Muscle of leg (tissue), 16 donors: ENCODE measurements at places on chromosomes 1 and 21. TPM values are rescaled to one million over a fixed set of nuclear protein-coding genes. Genes with fewer than 3 reads are reported as not detected.

Gene DYNLT5
- polyA plus RNA-seq, result 2.0 TPM

DNA sequence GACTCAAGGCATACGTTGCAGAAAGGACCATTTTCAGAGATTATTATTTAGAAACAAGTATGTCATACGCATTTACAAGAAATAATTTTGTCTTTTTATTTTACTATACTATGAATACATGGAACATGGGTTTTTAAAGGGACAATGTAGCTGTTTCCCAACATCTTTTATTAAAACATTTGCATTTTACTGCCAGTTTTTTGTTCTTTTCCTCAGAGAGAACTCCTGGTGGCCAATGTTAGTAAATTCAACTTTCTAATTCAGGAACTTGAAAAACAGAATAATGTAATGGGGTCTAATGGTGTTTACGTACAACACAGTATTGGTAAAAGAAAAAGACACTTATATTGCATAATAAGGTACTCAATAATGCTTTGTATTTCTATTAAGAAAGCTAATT is 14.9 kb downstream of the PRDM2 start:
- no peak overlapping the region for H3K27ac ChIP-seq
- H3K4me3 ChIP-seq, result no peak overlapping the region
- no peaks in the 10 kb centered on the region for H3K36me3 ChIP-seq
- H3K4me1 ChIP-seq, result no peaks in the 10 kb centered on the region

Gene BMP8B
- 1.6 TPM for polyA plus RNA-seq

GRCh38 chr1:246142320-246142893 is 364.7 kb downstream of the SMYD3 start:
- no peak for DNase-seq
- H3K4me3 ChIP-seq, result no peak overlapping the region
- no peaks in the 10 kb centered on the region for H3K27me3 ChIP-seq
- H3K4me1 ChIP-seq, result no peaks in the 10 kb centered on the region

Gene PTPN14
- polyA plus RNA-seq, result 17.1 TPM

DNA sequence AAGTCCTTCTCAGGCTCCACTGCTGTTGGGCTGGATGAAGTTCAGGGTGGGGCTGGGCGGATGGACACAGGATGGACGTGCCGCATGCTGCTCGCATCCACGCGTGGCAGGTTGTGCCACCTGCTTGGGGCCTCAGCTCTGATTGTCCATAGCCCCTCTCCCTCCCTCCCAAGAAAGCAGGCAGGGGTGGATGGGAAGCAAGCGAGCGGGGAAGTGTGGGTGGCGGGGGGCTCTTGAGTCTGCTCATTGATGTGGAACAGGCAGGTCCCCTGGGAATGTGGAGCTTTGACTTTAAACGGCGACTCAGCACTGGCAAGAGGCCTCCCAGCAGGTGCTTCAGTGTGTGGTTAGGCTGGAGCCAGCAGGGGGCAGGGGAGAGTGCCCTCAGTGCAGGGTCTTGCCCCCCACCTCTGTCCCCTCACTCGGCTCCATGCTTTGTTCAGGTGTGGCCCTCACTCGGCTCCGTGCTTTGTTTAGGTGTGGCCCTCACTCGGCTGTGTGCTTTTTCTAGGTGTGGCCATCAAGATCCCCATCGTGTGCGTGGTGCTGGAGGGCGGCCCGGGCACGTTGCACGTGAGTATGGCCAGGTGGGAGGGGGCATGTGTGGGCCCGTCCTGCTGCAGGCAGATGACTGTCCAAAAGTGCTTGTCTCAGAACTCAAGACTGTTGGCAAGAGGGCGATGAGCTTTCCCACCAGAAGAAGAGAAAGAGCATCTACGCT is 23.9 kb downstream of the TRPM2 start:
- H3K27ac ChIP-seq, result no peak overlapping the region
- H3K27me3 ChIP-seq, result peaks cover 8% of the 10 kb centered on the region
- H3K4me3 ChIP-seq, result no peak overlapping the region
- no peaks in the 10 kb centered on the region for H3K36me3 ChIP-seq
- DNase-seq, result no peak

Gene AIM2
- not detected for polyA plus RNA-seq

- H3K27me3 ChIP-seq, result no peaks in the 10 kb centered on the region
- no peak overlapping the region for H3K4me3 ChIP-seq
- DNase-seq, result no peak
- H3K27ac ChIP-seq, result no peak overlapping the region
Measured at GRCh38 chr1:226405411-226405988, 2.4 kb downstream of the PARP1 start.

Gene AGL
- 101 TPM for polyA plus RNA-seq

DNA sequence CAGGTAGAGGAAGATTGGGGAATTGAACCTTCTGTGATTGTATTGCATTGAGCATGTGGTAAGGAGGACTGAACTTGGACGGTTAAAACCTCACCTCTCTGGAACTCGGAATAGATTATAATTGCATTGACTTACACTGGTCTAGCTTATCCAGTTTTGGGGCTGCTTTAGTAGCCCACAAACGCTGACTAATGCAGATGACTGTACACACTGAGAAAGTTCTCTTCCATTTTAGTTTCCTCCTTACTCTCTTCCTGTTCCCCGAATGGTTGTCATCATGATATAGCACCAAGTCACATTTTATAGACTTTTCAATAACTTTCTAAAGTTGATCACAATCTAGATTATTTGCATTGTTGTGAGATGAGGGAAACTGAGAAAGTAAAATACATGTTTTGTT is 78.2 kb downstream of the NFIA start:
- peaks cover 8% of the 10 kb centered on the region for H3K36me3 ChIP-seq
- no peak overlapping the region for H3K27ac ChIP-seq
- no peak for DNase-seq
- no peak overlapping the region for H3K4me3 ChIP-seq
- H3K4me1 ChIP-seq, result peaks cover 10% of the 10 kb centered on the region
- H3K27me3 ChIP-seq, result no peaks in the 10 kb centered on the region

DNA sequence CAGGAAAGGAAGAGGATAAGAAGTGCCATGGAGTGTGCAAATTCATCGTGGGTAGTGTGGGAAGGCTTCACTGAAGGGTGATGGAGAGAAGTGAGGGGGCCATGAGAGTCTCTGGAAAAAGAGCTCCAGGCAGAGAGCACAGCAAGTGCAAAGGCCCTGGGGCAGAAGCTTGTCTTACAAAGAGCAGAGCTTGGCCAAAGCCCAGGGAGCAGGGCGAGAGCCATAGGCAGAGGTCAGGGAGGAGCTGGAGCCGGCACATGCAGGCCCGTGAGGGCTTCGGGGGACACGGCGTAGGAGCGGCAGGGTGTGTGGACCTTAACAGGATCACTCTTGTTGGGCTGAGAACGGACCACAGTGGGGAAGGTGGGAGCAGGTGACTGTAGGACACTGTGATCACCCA is 83.7 kb upstream of the EDN2 start:
- DNase-seq, result no peak
- H3K4me1 ChIP-seq, result no peaks in the 10 kb centered on the region
- H3K36me3 ChIP-seq, result no peaks in the 10 kb centered on the region
- H3K27ac ChIP-seq, result no peak overlapping the region

GRCh38 chr1:98081944-98082343 is 161.1 kb upstream of the DPYD start:
- H3K27ac ChIP-seq, result no peak overlapping the region
- no peaks in the 10 kb centered on the region for H3K4me1 ChIP-seq
- H3K4me3 ChIP-seq, result no peak overlapping the region
- H3K36me3 ChIP-seq, result no peaks in the 10 kb centered on the region

GRCh38 chr1:234659538-234659937 is 49.6 kb upstream of the IRF2BP2 start:
- no peaks in the 10 kb centered on the region for H3K36me3 ChIP-seq
- no peak overlapping the region for H3K27ac ChIP-seq
- no peak overlapping the region for H3K4me3 ChIP-seq
- peaks cover 2% of the 10 kb centered on the region for H3K27me3 ChIP-seq
- H3K4me1 ChIP-seq, result peaks cover 15% of the 10 kb centered on the region

DNA sequence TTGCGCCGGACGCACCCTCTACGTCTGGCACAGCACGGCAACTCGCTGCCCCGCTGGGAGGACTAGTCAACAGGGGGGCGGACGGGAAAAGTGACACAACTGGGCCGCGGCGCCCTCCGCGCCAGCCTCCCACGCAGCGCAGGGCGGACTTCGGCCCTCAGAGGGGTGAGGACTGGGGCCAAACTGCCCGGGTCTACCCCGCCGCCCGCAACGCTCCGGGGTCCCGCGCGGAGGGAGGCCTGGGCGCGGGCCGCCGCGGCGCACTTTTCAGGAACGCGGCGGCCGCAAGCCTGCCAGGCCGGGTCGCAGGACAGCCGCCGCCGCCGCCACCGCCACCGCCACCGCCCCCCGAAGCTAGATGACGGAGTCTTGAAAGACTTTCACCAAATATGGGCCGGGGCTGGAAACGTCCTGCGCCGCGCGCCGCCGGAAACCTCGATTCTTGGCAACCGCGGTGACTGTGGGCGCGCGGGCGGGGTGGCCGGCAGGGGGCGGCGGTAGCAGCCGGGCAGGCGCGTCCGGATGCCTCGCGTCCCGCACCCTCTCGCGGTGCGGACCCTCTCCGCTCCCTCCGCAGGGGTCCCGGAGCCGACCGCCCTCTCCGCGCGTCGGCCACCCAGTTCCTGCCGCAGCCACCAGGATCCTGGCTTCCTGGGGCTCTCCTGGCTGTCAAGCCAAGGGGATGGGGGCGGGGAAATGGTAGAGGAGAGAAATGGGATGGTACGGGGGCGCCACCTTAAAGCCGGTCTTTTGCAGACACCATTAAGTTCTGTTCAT is 3.7 kb upstream of the CCN1 start:
- peak overlapping the region; percentile 94 for H3K4me3 ChIP-seq
- DNase-seq, result peak; percentile 96
- peaks cover 37% of the 10 kb centered on the region for H3K4me1 ChIP-seq
- H3K27me3 ChIP-seq, result peaks cover 8% of the 10 kb centered on the region
- peaks cover 1% of the 10 kb centered on the region for H3K36me3 ChIP-seq
- H3K27ac ChIP-seq, result peak overlapping the region; percentile 94

- H3K27ac ChIP-seq, result no peak overlapping the region
- peaks cover 26% of the 10 kb centered on the region for H3K4me1 ChIP-seq
- no peak overlapping the region for H3K4me3 ChIP-seq
Measured at GRCh38 chr1:3515774-3516480, 61.5 kb downstream of the ARHGEF16 start.

GRCh38 chr1:24641646-24642151 is 1.4 kb upstream of the SRRM1 start:
- peaks cover 3% of the 10 kb centered on the region for H3K27me3 ChIP-seq
- peaks cover 2% of the 10 kb centered on the region for H3K36me3 ChIP-seq
- peak overlapping the region; percentile 97 for H3K4me3 ChIP-seq
- H3K27ac ChIP-seq, result peak overlapping the region; percentile 100
- peak; percentile 88 for DNase-seq
- H3K4me1 ChIP-seq, result peaks cover 11% of the 10 kb centered on the region

- no peak overlapping the region for H3K27ac ChIP-seq
- H3K36me3 ChIP-seq, result no peaks in the 10 kb centered on the region
- no peak overlapping the region for H3K4me3 ChIP-seq
- peaks cover 21% of the 10 kb centered on the region for H3K4me1 ChIP-seq
- no peaks in the 10 kb centered on the region for H3K27me3 ChIP-seq
- no peak for DNase-seq
Measured at GRCh38 chr1:41883507-41883906, 35.2 kb downstream of the HIVEP3 start.

- H3K4me1 ChIP-seq, result no peaks in the 10 kb centered on the region
- H3K27me3 ChIP-seq, result peaks cover 7% of the 10 kb centered on the region
- no peak overlapping the region for H3K27ac ChIP-seq
- H3K36me3 ChIP-seq, result no peaks in the 10 kb centered on the region
Measured at GRCh38 chr1:90823686-90824085, 106.6 kb upstream of the BARHL2 start.

GRCh38 chr1:42926235-42926878 is 32.3 kb downstream of the SLC2A1 start:
- H3K4me1 ChIP-seq, result peaks cover 44% of the 10 kb centered on the region
- no peak for DNase-seq
- H3K4me3 ChIP-seq, result no peak overlapping the region
- no peaks in the 10 kb centered on the region for H3K27me3 ChIP-seq
- H3K36me3 ChIP-seq, result peaks cover 52% of the 10 kb centered on the region
- H3K27ac ChIP-seq, result no peak overlapping the region

- DNase-seq, result no peak
- H3K4me3 ChIP-seq, result no peak overlapping the region
- H3K27me3 ChIP-seq, result no peaks in the 10 kb centered on the region
- no peaks in the 10 kb centered on the region for H3K4me1 ChIP-seq
- H3K36me3 ChIP-seq, result peaks cover 27% of the 10 kb centered on the region
- H3K27ac ChIP-seq, result no peak overlapping the region
Measured at GRCh38 chr1:35623832-35624231, 17.5 kb downstream of the PSMB2 start.

DNA sequence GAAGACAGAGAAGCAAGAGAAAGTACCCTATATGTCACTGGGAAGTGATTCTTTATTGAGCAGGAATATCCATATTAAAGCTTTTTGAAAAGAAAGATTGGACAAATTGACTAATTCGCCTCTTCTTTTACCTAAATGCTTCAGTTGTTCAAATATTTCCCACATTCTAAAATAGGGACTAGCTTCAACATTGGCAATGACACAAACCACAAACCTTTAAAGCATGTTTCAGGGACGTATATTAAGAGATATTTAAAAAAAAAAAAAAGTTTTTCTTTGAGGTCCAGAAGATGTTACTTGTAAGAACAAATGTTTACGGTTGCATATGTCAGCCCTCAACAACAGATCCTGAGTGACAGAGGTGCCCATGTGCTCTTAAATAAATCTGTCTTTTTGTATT is 235.0 kb upstream of the NFIA start:
- H3K27me3 ChIP-seq, result no peaks in the 10 kb centered on the region
- H3K4me1 ChIP-seq, result no peaks in the 10 kb centered on the region
- no peak for DNase-seq
- no peaks in the 10 kb centered on the region for H3K36me3 ChIP-seq
- no peak overlapping the region for H3K27ac ChIP-seq

Gene HPDL
- 1.5 TPM for polyA plus RNA-seq

Gene FCGR1A
- polyA plus RNA-seq, result 2.2 TPM

DNA sequence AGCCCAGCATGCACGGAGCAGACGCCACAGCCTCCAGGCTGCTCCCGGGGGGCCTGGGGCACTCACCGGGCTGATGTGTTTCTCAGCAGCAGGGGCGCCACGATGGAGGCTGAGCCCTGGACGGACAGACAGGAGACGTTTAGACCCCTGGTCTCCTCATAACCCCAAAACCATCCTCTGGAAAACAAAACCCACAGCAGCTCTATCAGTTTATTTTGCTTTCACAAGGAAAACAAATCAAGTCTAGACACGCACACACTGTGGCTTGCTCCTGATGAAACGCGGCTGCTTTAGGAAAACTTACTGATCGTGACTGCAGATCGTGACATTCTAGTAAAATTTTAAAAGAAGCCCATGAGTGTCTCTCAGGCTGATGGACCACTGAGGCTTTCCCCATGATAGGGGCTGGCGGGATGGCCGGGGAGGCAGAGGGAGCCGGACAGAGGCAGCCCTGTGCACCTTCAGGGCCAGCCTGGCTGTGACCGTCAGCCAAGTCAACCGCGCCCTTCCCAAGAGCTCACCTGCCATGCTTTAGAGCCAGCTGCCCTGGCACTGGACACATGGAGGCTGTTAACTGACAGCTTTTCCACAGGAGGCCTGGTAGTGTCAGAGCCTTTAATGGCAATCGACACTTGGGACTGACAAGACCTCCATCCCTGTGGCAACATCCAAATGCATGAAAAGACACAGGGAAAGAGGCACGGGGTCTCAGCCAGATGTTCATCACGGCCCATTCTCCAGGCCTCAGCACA is 5.2 kb downstream of the POFUT2 start:
- no peak for DNase-seq
- H3K4me3 ChIP-seq, result no peak overlapping the region
- H3K36me3 ChIP-seq, result peaks cover 78% of the 10 kb centered on the region
- H3K27me3 ChIP-seq, result no peaks in the 10 kb centered on the region

Gene C8B
- 0.40 TPM for polyA plus RNA-seq

- H3K27me3 ChIP-seq, result no peaks in the 10 kb centered on the region
- H3K27ac ChIP-seq, result no peak overlapping the region
- no peaks in the 10 kb centered on the region for H3K4me1 ChIP-seq
- peaks cover 48% of the 10 kb centered on the region for H3K36me3 ChIP-seq
Measured at GRCh38 chr1:119933397-119933796, 37.1 kb upstream of the ADAM30 start.
